Fibroblast of lung (primary cell): ENCODE measurements at places on chromosomes 12 and 14.

GRCh38 chr12:57012600-57013465, 3.5 kb downstream of the TAC3 start:
- DNase-seq = no peak

GRCh38 chr12:123726244-123726643, 14.1 kb downstream of the ATP6V0A2 start:
- no peak for DNase-seq

- no peak for DNase-seq
These were observed 367.9 kb downstream of the PAWR start for GRCh38 chr12:79322905-79323304.

DNA sequence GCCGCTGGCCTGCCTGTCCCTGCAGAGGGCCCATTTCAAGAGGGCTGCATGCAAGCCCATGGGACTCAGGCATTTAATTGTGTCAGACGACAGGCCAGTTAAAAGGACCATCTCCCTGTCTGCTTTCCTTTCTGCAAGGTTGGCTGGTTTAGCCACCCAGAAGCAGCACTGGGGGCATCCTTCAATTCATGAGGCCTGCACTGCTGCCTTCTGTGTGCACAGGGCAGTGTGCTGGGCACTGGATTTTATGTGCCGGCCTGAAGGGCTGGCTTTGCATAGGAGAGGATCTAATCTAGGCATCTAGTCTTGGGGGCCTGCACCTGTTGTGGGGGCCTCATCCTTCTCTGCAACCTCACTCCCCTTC, 114.1 kb upstream of the FKBP4 start:
- DNase-seq = no peak

DNA sequence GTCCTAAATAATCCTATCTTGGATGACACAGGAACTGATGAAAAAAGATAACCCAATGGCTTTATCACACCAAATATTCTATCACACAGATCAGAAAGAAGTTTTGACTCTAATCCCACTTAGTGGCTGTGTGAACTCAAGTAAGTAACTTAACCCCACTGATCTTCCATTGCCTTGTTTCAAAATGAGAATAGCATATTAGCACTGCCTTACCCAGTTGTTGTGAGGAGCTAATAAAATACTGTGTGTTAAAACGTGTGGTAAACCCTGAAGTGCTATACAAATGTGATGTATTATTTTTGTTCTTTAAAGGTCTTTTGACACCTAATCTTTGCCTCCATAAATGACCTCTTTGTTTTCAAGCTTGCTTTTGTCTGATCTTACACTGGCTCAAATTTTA, 60.9 kb upstream of the ARID2 start:
- DNase-seq = no peak

DNA sequence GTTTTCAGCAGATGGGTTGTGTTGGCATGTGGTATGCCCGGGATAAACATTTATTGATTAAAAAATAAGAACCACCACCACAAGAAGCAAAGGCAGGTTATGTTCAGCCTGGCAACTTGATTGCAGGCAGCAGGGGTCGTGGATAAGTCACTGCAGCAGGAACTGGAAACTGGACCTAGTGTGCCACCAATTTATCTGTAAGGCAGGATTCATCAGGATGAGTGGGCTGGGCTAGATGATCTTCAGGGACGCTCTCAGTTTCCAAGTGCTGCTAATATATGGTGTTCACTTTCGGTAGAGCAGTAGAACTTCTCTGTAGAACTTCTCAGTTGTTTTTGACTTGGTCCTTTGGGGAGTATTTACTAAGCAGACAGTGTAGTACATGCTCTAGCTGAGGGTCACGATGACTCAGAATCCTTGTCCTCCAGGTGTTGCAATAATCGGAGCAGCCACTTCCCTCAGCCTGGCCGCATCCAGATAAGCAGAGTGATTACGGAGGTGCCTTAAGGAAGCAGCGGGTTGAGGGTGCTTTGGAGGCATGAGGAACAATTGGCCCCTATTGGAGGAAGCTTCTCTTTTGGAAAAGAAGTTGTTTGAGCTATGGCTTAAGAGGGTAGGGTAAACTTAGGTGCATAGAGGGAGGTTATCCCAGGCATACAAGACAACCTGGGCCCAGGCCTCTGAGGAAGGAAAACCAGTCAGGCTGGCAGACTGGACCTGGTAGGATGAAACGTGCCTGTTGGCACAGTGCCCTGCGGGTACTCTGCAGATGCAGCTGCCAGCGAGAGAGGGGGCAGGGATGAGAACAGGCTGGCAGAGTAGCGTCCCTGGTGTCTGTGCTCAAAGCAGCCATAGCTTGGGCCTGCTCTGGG, 104.0 kb downstream of the GPR135 start:
- peak; percentile 92 for DNase-seq

GRCh38 chr12:24424889-24425600, 475.6 kb upstream of the SOX5 start:
- DNase-seq = no peak

GRCh38 chr14:27727251-27727770, 1039.3 kb upstream of the FOXG1 start:
- no peak for DNase-seq

DNA sequence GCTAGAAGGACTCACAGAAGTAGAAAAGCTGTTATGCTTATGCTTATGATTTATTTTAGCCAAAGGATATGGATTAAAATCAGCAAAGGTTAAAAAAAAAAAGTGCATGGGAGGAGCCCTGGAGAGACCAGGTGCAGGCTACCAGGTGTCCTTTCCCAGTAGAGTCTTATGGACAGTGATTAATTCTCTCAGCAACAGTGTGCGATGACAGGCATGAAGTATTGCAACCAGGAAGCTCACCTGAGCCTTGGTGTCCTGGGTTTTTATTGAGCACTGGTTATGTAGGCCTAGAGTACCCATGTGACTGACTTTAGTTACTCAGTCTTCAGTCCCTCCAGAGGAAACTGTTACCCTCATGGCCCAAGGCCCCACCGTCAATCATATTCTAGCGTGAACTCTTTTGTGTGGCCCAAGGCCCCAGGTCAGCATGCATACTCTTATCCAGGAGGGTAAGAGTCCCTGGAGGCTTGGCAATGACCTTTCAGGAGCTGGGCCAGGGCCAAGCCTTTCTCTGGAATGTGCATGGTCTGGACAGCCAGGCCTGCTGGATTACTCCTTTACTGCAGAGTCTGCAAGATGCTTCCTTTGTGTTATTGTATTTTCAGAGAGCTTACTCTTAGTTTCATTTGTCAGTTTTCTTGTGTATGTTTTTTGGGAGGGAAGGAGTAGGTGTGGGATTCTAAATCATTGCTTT, 69.6 kb upstream of the RD3L start:
- DNase-seq = no peak

DNA sequence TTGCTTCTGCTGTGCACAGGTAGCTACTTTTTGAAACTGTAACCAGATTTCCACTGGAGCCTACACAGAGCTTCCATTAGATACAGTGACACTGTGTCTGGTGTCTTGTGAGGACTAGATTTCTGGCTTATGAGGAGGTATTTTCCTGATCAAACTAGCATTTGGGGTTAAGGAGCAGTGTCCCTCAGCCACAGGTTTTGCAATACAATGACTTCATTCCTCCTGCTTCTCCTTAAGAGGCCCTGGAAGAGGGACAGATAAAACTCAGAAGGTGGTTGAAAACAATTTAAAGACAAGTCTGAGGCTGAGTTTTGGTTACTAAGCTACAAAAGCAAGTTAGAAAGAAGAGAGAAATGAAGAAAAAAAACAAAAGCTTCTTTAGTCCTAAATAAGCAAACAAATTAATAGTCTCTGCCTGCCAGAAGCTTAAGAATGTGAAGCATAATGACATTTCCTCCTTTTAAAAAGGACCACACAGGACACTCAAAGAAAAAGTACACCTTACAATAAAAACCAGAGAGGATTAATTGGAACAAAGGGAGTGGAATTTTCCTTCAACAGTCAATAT, 53.0 kb downstream of the PKP2 start:
- DNase-seq = peak; percentile 35

- no peak for DNase-seq
These were observed 36.1 kb downstream of the LRFN5 start for GRCh38 chr14:41642789-41643188.

DNA sequence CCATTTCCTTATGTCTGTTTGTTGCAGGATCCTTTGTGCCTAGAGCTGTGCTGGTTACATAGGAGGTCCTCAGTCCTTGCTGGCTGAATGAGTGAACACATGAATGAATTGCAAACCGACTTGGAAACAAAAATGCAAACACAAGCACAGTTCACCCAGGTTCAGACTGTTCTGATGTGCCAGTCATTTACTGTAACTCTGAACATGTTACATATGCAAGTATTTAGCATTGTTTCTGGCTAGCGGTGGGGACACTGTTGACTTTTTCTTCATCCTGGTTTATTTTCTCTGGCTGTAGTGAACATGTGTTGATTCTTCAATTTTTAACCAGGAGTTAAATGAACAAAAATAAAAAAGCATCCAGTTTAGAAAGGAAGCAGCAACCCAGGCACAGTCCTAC, 33.4 kb downstream of the TSPAN9 start:
- no peak for DNase-seq

GRCh38 chr12:7060353-7060954, at the start of gene C1S:
Gene C1S, plus strand, starts transcription at chr12:7060718. Its CDS starts 1,195 bp downstream, at chr12:7061913.
- DNase-seq = peak; percentile 99

- DNase-seq = peak; percentile 41
These were observed 2.9 kb downstream of the RAD52 start for GRCh38 chr12:946631-947030.

DNA sequence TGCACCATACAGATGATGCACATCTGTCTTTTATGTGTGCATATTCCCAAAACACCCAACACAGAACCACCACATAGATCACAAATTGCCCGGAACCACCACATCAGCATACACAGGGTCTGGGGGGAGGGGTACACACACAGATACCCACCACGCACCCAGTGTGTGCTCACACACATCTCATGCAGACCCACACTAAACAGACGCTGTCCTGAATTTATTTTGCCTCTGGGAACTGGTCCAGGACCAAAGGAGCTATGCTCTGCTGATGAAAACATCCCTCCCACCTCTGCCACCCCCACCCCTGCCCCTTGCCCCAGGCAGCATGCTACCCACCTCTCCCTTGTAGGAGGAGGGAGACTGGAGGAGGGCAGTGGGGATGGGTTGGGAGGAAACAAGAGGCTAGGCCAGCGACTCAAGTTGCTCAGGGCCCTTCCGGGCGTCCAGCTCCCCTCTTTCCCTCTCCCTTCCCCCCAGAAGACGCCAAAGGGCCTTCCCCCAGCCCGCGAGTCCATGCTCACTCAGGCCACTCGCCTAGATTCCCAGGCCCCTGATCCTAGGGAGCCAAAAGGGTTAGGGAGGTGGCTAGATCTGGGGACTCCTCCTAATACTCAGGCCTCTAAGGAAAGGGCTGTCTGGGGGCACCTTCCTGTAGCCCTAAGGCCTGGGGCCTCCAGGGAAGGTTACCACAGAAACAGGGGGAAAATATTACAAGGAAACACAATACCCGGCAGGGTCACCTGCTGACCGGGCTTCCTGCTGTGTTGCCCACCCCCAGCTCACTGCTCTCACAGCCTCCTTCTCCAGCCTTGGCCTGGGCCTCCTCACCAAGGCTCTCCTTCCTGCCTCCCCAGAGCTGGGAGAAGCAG, 3.1 kb downstream of the HDAC7 start:
- no peak for DNase-seq

GRCh38 chr12:131074221-131075083, 120.7 kb downstream of the ADGRD1 start:
- DNase-seq = no peak
